ENCODE measurements at places on chromosomes 16 and 17. TPM values are rescaled to one million over a fixed set of nuclear protein-coding genes. Genes with fewer than 3 reads are reported as not detected.

GRCh38 chr17:50832864-50833381 lies 2.5 kb upstream of the WFIKKN2 start:
- no peak for DNase-seq
- no peaks in the 10 kb centered on the region for H3K27me3 ChIP-seq
- no peak overlapping the region for H3K27ac ChIP-seq
- H3K4me3 ChIP-seq = no peak overlapping the region
- no peaks in the 10 kb centered on the region for H3K36me3 ChIP-seq

GRCh38 chr16:8768692-8769091 lies 28.7 kb downstream of the TMEM186 start:
- no peak overlapping the region for H3K4me3 ChIP-seq
- no peaks in the 10 kb centered on the region for H3K36me3 ChIP-seq
- no peak overlapping the region for H3K27ac ChIP-seq

Gene CCL4L2
- total RNA-seq = not detected

DNA sequence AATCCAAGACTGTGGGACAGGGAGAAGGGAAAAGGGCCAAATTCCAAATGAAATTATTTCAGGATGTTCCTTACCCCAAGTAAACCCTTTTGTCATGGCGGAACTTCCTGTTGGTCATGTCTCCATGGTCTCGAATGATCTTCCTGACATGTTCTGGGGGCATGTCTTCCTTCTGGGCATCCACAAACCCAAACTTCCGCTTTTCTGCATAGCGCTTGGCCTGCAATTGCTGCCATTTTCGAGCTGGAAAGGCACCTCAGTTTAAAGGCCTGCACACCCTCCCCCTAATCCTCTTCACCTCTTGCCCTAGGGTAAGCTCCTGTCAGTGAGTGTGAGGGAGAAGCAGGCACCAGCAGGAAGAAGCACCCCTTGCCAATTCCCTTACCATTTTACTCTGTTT lies 1.2 kb downstream of the PRPF8 start:
- H3K4me1 ChIP-seq = 0 out of 2 replicates have a peak, but pooled peaks cover 2% of the 10 kb centered on the region
- H3K27me3 ChIP-seq = no peaks in the 10 kb centered on the region
- peak overlapping the region; percentile 85 for H3K27ac ChIP-seq
- no peak for DNase-seq

Gene DYNC1LI2
- total RNA-seq = 103 TPM

GRCh38 chr17:2972749-2973148 lies 90.7 kb downstream of the OR1D5 start:
- no peak overlapping the region for H3K4me3 ChIP-seq
- no peak for DNase-seq
- H3K27me3 ChIP-seq = no peaks in the 10 kb centered on the region

GRCh38 chr16:55899857-55900256 lies 24.7 kb upstream of the CES5A start:
- no peaks in the 10 kb centered on the region for H3K36me3 ChIP-seq
- H3K27ac ChIP-seq = no peak overlapping the region
- H3K27me3 ChIP-seq = no peaks in the 10 kb centered on the region

Gene PCYT2
- 91.2 TPM for total RNA-seq

GRCh38 chr16:18803569-18804462 lies 2.5 kb upstream of the ARL6IP1 start:
- H3K27ac ChIP-seq = peak overlapping the region; percentile 93
- no peaks in the 10 kb centered on the region for H3K27me3 ChIP-seq
- H3K36me3 ChIP-seq = peaks cover 23% of the 10 kb centered on the region
- peaks cover 47% of the 10 kb centered on the region for H3K4me1 ChIP-seq
- no peak for DNase-seq

- H3K27ac ChIP-seq = no peak overlapping the region
- H3K4me1 ChIP-seq = no peaks in the 10 kb centered on the region
- H3K27me3 ChIP-seq = no peaks in the 10 kb centered on the region
- DNase-seq = no peak
- H3K36me3 ChIP-seq = no peaks in the 10 kb centered on the region
- H3K4me3 ChIP-seq = no peak overlapping the region
Measured at GRCh38 chr16:5776876-5777275, 679.3 kb upstream of the EEF2KMT start.

DNA sequence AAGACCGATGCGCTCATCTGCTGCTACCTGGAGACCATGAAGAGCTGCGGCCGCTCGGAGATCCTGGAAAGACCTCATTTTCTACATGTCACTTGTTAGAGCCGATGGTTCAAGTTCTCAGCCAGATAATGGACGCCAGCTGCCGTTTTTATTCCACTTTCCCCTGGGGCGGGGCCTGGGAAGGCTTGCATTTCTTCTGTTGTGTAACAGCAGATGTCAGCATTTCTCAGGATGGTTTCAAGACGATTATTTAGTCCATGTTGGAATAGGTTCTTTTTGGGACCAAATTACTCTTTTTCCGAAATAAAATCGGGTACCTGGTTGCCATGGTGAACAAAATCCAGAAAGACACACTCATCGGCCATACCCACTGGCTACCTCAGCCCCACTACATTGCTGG lies 1418.3 kb downstream of the CDH11 start:
- no peak overlapping the region for H3K4me3 ChIP-seq
- H3K27ac ChIP-seq = no peak overlapping the region
- no peak for DNase-seq
- H3K4me1 ChIP-seq = no peaks in the 10 kb centered on the region

Gene MMP25
- total RNA-seq = 0.67 TPM

Gene TOP3A
- total RNA-seq = 49.3 TPM

Gene TAC4
- total RNA-seq = not detected

Gene GINS2
- total RNA-seq = 12.0 TPM

Gene RAMP2
- total RNA-seq = 1.1 TPM

Gene KIFC3
- 51.5 TPM for total RNA-seq

DNA sequence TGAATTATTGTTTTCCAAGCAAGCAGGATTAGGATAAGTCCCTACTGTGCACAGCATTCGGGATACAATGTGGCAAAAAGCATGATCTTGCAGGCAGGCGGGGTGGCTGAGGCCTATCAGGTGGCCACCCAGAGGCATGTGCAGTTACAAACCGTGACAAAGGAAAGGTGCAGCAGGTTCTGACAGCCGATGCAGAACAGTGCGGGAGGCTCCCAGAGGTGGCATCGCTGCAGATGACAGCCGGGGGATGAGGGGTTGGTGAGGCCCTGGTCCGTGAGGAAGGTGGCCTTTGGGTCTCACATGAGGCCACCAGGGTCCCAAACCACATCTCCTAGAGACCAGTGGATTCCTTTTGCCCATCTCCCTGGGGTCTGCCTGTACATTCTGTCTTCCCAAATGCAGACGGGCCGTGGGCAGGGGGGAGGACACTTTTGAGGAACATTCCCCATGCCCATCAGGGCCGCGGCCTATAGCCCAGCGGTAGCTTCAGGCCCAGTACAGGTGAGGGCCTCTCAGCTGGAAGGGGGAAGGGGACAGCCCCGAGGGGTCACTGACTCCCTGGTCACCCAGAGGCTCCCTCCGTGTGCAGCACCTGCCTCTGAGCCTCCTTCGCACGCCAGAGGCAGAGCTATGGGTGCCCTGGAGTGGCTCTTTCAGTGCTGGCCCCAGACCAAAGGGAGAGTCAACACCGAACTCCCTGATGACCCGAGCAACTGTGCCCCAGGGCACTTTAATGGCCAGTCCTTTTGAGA lies 85.1 kb downstream of the SOCS1 start:
- no peaks in the 10 kb centered on the region for H3K36me3 ChIP-seq
- no peaks in the 10 kb centered on the region for H3K27me3 ChIP-seq
- H3K4me3 ChIP-seq = no peak overlapping the region
- DNase-seq = no peak

- peaks cover 7% of the 10 kb centered on the region for H3K36me3 ChIP-seq
- no peak for DNase-seq
- peak overlapping the region; percentile 91 for H3K27ac ChIP-seq
- peaks cover 24% of the 10 kb centered on the region for H3K4me1 ChIP-seq
- H3K27me3 ChIP-seq = no peaks in the 10 kb centered on the region
Measured at GRCh38 chr17:82756166-82756565, 4.3 kb downstream of the TBCD start.

GRCh38 chr16:68074850-68075555 lies 10.2 kb upstream of the NFATC3 start:
- no peaks in the 10 kb centered on the region for H3K36me3 ChIP-seq
- no peaks in the 10 kb centered on the region for H3K4me1 ChIP-seq
- H3K4me3 ChIP-seq = no peak overlapping the region
- DNase-seq = no peak
- no peak overlapping the region for H3K27ac ChIP-seq

Gene ABCA10
- 0.90 TPM for total RNA-seq

Gene TP53I13
- 123 TPM for total RNA-seq

GRCh38 chr17:68641276-68642117 lies 40.3 kb upstream of the FAM20A start:
- no peak overlapping the region for H3K4me3 ChIP-seq
- no peaks in the 10 kb centered on the region for H3K4me1 ChIP-seq
- H3K27ac ChIP-seq = no peak overlapping the region
- no peaks in the 10 kb centered on the region for H3K36me3 ChIP-seq
- peaks cover 2% of the 10 kb centered on the region for H3K27me3 ChIP-seq

DNA sequence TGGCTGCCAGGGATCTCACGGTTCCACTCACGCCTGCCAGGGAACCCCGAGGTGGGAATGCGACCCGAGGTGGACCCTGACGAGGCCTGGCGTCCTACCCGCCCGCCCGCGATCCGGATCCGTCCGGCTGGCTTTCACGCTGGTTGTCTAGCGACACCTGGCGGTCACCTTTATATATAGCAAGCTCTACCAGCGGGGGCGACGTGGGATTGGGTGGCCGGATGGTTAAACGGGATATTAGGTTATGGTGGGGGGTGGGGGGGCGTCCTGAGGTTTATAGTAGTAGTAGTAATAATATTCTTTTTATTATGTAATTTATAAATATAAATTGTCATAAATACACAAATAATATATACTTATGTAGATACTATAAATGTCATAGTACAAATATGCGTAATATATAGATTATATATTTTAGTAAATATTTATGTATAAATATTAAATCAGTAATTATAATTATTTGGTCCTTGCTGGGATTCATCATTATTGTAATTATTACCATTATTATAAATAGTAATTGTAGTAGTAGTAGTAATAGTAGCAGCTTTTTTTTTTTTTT lies 136.9 kb downstream of the KCNJ12 start:
- H3K27me3 ChIP-seq = no peaks in the 10 kb centered on the region
- H3K27ac ChIP-seq = no peak overlapping the region
- peak; percentile 18 for DNase-seq
- no peak overlapping the region for H3K4me3 ChIP-seq

Data from Panc1 (cell line).